ENCODE measurements at places on chromosomes 6 and 20.

DNA sequence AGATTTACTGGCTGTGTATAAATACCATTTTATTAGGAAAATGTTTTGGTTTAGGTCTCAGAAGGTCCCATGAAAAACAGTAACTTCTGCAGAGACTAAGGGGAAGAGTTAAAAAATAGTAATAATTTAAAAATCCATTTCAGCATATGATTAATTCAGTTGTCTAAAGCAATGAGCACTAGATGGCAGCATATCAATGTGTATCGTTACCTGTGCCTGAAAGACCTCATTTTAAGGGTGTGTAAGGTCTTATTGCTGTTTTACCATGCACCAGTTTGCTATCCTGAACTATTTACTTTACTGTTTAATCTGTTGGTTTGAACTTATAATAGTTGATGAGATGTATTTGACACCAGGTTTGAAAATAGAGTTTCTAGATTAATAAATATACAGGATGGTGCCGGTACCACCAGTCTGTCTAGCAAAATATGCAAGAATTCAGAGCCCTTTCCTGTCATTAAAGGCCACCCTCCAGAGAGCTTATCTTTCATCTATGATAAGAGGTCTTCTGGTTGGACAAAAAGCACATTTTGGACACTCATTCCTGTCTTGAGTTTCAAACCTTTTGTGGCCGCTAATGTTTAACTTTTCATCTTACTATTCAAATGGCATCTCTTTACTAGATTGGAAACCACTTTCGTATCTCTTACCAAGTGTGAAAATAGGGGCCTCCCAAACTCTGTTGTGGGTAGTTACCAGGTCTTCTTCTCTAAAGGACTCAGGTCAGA lies 8.9 kb upstream of the AHI1 start:
- DNase-seq: no peak

DNA sequence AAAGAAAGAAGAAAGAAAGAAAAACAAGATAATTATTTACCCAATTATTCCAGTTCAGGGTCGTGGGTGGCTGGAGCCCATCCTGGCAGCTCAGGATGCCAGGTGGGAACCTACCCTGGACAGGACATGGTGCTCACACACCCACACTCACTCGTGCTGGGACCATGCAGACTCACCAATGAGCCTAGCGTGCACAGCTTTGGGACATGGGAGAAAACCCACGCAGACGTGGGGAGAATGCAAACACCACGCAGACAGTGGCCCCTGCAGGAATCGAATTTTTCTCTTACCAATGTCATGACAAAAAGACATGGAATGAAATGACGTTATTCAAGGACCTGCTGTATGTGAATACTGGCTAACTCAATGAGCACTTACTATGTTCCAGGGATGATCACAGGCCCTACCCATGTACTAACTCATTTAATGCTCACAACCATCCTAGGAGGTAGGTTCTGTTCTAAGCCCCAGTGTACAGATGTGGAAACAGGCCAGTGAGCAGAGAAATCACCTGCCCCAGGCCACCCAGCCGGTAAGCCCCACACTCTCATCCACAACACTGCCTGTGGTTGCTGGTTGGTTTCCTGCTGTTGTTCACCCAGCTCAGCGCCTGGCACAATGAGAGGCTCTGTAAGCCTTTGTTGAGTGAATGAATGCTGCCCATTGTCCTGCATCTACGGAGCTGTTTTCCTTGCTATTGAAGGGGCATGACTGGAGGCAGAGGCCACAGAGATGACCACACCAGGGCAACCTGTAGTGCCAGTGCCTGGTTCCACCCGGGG lies 6.8 kb upstream of the PI16 start:
- DNase-seq: no peak

- DNase-seq: no peak
Observed at GRCh38 chr20:7010527-7010926, 243.0 kb downstream of the BMP2 start.

- no peak for DNase-seq
Observed at GRCh38 chr6:113065611-113066010, 718.5 kb downstream of the RFPL4B start.

GRCh38 chr20:35876033-35876320 lies 78.3 kb downstream of the SCAND1 start:
- no peak for DNase-seq

- DNase-seq: no peak
Observed at GRCh38 chr6:166540631-166541331, 45.7 kb downstream of the RAMACL start.

- no peak for DNase-seq
Observed at GRCh38 chr6:85685713-85686112, 43.0 kb upstream of the SYNCRIP start.

DNA sequence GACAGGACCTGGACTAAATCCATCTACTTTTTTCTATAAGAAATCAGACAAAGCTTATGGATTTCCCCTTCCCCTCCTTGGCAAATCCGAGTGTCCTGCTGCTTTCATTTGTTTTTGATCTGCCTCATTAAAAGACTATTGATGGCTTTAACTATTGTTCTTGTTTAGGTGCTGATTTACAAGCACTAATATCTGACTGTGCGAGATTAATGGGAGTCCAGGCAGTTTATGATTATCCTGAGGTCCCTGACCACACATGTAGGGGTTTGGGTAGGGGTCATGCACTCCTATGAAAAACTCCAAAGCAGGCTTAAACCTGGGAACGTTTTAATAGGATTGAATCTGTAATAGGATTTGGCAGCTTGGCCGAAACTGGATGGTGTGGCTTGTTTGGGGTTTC lies 317.5 kb upstream of the POU3F2 start:
- no peak for DNase-seq

GRCh38 chr6:62280099-62280498 lies 5.9 kb downstream of the KHDRBS2 start:
- no peak for DNase-seq

Data from NCI-H510A (cell line).